ENCODE measurements at places on chromosomes 11 and 22.

DNA sequence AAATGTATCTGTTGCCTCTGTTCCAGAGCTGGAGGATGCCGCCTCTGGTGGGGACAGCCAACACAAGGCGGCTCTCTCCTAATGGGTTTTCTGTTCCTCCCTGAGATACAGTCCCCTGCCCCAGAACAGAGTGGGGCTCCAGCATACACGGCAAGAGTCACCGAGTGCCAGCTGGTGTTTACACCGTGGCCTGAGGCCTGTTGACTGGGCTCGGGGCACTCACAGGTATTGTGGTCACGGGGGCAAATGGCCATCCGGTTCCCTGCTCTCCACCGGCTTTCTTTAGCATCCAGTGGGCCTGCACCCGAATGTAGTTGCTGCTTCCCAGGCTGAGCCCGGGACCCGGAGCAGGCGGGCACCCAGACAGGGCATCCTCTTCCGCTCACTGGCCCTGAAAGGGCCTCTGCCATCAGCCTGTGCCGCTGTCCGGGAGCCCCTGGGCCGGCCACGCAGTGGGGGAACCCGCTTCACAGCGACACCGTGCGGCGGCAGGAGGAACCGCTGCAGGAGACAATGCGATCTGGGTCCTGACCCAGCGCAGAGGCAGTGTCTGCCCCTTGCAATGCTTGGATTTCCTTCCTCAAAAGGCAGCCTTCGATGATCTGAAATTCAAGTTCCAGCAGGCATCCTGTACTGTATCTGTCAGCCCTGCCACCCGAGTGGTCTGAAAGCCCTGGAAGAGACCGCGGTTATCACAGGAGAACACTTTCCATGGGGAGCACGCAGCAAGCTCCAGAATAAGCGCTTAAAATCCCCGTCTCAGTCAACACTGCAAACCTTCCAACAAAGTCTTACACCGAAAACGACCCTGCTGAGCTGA, 859 bp upstream of the KRTAP5-5 start:
- DNase-seq = peak; percentile 80

- DNase-seq = peak; percentile 73
Measured at GRCh38 chr22:45263463-45264269, 21.1 kb upstream of the UPK3A start.

GRCh38 chr11:62560566-62561103, 13.1 kb downstream of the EEF1G start:
- peak; percentile 96 for DNase-seq

GRCh38 chr11:128324531-128325141, 262.7 kb downstream of the ETS1 start:
- no peak for DNase-seq

DNA sequence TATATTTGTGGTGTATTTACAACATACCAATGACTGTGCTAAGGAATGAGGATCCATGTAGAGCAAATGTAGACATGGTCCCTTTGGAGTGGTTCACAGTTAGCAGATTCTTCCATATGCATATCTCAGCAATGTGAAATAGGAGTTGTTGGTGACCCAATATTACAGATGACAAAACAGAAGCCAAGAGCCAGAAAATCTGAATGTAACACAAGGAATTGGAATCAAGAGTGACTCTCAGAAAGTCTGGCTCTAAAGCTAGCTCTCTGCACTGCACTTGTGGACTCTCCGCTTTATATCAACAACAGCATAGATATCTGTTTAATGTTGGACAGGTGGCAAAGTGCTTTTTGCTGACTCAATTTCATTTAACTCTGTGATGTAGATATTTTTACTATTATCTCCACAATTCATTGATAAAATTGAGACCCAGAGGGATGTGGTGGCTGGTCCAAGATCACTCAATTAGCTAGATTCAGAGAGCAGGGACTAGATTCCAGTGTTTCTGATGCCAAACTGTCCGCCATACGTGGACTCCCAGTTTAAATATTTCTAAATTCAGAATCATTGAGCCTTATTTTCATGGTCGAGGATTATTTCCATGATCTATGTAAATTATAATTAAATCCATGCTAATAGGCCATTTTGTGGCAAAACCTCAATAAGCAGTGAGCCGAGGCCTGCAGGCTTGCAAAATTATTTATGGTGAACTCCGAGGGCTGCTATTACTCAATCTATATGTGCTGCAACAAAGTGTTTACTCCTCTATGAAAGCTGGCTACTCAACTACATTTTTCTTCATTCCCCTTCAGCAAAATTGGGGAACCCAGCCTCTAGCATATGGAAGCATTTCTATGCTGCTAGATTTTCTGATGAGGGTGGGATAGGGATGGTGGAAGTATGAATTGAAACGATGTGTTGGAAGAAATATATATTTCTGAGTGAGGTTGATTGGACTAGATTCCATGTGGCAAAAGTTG, 21.1 kb upstream of the TENM4 start:
- DNase-seq = no peak

GRCh38 chr11:70935006-70935768, 317.2 kb downstream of the SHANK2 start:
- no peak for DNase-seq

DNA sequence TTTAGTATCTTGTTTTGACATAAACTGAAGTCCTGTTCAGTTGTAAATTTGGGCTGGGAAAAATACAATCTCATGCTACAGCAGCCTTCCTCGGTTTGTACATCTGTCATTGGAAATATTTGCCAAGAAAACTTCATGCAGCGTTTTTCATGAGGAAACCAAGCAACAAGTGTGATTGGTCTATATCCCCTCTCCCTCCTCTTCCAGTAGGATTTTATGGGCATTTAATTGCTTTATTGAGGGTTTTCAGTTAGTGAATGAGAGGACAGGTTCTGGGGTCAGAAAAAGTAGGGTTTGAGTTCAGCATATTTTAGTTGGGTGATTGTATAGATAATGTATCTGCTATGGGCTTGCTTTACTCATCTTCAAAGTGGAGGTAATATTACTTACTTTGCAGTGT, 90.1 kb upstream of the RAG2 start:
- no peak for DNase-seq

DNA sequence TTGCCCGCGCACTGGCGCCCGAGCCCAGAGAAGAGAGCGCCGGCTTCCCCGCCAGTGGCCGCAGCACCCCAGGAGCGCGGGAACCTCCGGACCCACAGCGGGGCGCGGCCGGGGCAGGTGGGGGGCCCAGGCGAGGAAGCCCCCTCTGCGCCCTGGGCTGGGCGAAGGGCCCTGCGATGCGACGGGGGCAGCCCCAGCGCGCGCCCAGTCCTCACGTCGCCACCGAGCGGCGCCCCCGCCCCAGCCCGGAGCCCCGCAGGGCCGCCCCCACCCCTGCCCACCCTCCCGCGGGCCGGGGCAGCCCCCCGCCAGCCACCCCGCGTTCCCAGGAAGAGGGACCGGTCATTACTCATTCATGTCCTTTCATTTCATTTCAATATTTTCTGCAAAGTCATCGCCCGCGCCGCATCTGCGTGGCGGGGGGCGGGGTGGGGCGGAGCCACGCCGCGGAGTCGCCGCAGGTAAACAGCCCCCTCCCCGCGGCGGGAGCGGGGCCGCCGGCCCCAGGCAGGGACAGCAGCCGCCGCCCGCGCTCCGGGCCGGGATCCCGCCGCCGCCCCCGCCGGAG, 673 bp upstream of the PANX2 start:
- DNase-seq = no peak

DNA sequence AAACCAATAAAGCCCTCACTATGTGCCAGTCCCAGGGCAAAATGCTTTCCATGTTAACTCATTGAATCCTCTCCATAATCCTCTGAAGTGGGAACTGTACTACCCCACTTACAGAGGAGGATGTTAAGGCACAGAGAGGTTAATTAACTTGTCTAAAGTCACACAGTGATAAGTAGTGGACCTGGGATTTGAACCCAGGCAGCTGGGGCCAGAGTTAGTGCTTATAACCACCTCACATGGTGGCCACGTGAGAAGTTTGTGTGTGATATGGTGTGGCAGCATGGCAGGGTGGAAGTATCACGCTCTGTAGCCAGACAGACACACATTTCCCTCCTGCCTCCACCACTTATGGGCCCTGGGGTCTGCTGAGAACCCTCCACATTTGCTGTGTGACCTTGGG, 16.5 kb downstream of the PARVG start:
- DNase-seq = no peak

- no peak for DNase-seq
Measured at GRCh38 chr11:66292543-66293332, 1.0 kb downstream of the TMEM151A start.

DNA sequence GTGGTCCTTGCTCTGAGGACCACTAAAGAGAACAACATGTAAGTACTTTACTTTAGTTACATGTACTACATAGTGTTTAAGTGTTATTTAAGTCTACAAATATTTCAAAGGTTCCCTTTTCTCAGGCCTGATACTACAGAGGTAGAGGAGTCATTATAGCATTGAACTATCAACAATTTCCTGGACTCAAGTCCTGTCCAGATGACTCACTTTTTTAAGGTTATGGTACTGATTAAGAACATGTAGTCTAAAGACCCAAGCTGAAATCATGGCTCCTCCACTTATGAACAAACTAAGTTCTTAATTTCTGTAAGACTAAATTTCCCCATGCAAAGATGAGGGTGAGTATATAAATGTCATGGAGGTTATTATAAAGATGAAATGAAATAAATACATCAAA, 74.7 kb downstream of the NARS2 start:
- no peak for DNase-seq

- DNase-seq = peak; percentile 22
Measured at GRCh38 chr11:60130496-60130895, 42.0 kb downstream of the MS4A2 start.

DNA sequence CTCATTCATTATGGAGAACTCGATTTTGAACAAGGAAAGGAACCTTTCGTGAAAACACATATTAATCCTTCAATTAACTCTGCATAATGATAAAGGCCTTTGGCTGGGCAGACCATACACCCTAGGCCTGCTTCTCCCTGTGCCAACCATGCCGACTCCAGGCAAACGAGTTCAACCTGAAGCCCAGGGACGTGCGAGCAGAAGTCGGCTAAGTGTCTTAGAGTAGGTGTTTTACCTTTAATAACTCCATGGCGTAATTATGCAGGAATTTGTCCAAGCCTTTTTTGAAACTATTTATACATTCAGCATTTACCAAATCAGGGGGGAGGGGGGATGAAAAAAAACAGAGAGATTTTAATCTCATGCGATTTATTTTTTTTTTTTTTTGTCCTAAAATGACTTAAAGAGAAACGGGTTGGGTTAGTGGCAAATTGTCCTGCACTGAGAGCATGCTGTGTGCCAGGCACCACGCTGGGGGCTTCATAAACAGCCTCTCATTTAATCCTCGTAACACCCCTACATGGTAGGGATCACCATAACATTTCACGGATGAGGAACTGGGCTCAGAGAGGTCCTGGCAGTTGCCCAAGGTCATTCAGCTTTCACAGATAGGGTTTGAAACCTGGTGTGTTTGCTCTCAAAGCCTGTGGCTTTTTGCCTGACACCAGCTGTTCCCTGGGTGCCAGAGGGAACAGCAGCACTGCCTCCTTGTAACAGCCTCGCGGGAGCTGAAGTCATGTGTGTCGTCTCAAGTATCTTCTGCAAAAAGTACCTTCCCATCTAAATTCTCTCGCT, 423.9 kb downstream of the MN1 start:
- DNase-seq = no peak

- DNase-seq = no peak
Measured at GRCh38 chr11:76665921-76666351, 4.6 kb downstream of the LRRC32 start.

GRCh38 chr22:23119494-23120414, 22.0 kb downstream of the RSPH14 start:
- DNase-seq = no peak

DNA sequence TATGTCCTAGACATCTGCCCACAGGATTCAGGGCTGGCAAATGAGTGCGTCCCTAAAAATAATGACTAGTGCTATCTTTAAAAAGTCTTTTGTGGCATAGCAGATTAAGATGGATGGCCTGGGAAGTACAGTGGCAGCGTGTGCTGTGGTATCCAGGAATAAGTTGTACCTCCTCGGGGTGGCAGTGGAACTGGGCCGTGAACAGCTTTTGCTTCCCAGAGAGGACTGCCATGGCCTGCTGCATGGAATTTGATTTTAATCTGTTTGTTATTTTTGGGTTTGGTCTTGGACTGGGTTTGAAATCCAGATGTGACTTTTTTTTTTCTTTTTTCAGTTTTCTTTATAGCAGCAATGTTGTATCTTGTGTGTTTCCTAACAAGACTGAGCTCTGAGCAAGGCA, 71.3 kb upstream of the PARVG start:
- DNase-seq = no peak

DNA sequence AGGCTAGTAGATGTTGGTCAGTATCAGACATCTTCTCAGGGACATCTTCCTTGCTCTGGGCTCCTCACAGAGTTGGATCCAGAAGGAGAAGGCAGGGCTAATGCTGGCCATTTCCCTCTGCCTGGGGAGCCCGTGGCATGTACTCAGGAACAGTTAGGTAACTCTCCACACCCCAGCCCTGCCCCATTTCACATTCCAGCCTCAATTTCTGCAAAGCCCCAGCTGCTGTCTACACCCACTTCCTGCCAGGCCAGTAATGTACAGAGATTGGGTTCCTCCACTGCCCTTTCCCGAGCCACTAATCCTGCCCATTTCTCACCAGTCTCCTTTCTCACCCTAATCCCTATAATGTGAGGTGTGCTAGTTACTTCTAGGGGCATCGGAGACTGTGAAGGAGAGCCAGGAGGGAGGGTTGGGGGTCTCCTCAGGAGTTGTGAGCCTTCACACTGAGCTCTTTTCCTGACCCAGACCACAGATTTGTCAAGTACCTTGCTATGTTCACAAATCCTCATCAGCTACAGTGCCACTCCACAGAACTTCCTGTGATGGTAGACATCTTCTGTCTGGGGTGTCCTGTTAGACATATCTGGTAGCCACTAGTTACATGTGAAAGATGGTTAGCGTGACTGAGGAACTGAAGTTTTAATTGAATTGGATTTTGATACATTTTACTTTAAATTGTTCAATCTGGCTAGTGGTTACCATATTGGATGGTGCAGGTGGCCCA, 1.3 kb upstream of the SEC14L3 start:
- no peak for DNase-seq

DNA sequence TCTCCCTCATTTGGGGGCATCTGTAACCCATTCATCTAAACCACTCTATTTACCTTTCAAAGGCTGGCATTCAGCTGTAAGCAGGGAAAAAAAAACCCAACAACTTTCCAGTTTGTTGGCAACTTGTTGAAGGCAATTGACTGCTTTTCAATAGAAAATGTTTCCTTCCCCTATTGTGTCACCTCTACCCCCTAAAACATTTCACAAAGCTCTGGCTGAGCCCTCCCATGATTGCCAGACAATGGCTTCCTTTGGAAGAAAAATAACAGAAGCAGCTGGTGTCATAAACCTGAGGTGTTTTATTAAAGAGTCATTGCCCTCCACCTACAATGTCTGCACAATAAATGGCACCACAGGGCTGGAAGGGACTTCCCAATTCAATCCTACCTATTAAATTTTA, 22.1 kb upstream of the PSMA1 start:
- DNase-seq = no peak

- DNase-seq = no peak
Measured at GRCh38 chr22:36907253-36908195, 5.9 kb upstream of the CSF2RB start.

GRCh38 chr11:70440206-70440605, 41.9 kb downstream of the CTTN start:
- DNase-seq = no peak
